NCI-H187 (cell line): ENCODE measurements at places on chromosomes 1 and 21.
A peak's percentile ranks its signal among the peaks of the same experiment; 100 is the strongest.

DNA sequence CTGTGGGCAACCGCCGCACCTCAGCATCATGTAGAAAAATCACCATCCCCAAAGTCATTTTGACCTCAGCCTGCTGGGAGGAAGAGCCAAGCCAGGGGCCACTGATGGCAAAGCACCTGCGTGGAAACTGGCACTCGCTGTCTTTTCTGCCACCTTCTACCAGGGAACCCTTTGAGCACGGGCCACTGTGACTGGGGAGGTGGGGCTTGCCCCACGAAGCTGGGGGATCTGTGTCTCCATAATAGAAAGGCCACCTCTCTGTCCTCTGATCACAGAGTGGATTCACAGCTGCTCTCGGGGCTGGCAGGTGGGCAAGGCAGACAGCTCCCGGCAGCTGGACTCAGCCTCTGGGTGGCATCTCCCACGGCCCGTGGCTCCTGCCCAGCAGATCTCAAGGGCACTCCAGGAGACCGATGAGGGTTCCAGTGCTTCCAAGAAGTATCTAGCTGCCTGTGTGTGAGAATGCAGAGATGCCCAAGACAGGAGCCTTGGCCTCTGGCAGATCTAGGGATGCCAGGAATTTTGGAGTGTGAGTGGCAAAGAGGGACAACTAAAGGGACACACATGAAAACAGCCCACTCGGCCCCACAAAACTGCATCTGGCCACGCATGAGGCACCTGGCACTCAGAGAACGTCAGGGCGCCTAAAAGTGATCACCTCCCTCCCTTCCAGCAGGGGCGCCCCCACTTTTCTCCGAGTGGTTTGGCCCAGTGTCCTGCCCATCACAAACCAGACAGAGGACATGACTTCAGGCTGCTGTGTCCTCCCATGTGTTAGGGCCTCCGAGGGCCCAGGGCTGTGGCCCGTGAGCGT lies 102.6 kb downstream of the PDE9A start:
- DNase-seq, result no peak

GRCh38 chr1:44405031-44405797 lies at the start of gene RNF220:
Gene RNF220, plus strand, starts transcription at chr1:44405255.
- DNase-seq, result peak; percentile 28

DNA sequence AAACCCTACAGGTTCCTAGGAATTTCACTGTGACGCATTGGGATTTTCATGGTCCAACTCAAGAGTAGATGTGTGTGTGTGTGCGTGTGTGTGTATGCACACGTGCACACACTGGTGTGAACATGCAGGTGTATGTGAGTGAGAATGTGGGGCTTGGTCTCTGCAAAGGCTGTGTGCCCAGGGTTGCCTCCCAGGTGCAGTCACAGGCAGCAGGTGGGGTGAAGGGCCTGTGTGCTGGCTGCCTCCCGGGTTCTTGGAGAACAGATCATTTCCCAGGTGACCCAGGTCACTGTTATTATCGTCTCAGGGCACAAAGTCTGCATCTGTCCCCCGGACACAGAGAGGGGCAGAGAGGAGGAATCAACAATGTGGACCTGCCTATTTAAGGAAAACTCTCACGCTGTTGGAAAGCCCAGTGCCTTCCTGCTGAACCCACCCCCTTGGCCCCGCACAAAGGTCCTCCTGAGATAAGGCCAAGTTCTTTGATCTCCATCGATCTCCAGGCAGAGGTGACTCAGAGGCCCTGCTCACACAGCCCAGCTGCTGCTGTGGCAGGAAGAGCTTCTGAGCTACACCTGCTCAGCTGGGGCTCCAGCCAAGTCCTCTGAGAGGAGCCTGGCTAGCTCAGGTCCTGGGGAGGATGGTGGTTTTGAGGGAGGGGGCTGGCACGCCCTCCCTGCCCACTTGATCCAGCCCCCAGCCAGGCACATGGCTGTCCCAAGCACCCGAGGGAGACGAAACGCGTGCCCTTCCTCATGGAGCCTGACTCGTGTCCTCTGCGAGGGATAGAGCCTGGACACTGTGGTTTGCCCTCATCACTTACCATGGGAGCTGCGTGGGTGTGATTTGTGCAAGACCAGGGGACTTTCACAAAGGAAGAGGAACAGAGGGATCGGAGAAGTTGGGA lies 134.0 kb upstream of the ARHGEF16 start:
- no peak for DNase-seq

- no peak for DNase-seq
Measured at GRCh38 chr21:40936771-40937261, 89.9 kb upstream of the DSCAM start.

DNA sequence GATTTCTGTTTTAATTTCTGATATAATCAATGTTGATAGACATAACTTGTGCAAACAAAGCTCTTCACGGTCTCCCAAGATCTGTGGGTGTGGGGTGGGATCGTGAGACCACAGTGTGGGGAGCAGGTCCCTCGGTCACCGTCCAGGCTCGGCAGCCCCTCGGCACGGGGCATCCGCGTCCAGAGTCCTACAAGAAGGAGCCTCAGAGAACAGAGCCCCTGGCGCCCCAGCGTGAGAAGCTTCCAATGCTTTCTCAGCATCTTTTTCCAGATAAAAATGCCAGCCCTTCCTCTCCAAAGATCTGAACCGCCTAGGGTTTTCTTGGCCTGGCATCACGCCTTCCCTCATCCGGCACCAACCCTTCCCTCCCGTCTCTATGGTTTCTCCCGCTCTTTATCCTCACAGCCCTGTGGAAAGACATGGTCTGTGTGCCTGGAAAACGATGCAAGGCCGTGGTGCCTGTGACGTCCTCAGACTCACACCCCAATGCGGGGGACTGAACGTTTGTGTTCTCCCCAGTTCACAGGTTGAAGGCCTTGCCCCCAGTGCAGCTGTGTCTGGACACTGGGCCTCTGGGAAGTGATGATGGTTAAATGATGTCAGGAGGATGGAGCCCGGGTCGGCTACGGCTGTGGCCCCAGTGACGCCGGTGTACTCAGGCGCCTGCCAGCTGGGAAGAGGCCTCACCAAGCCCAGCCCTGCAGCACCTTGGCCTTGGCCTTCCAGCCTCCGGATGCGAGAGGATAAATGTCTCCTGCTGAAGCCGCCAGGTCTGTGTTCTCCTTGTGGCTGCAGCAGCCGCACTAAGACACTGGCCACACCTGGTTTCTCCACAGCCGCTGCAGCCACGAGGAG lies 45.9 kb upstream of the COL6A2 start:
- DNase-seq, result no peak

DNA sequence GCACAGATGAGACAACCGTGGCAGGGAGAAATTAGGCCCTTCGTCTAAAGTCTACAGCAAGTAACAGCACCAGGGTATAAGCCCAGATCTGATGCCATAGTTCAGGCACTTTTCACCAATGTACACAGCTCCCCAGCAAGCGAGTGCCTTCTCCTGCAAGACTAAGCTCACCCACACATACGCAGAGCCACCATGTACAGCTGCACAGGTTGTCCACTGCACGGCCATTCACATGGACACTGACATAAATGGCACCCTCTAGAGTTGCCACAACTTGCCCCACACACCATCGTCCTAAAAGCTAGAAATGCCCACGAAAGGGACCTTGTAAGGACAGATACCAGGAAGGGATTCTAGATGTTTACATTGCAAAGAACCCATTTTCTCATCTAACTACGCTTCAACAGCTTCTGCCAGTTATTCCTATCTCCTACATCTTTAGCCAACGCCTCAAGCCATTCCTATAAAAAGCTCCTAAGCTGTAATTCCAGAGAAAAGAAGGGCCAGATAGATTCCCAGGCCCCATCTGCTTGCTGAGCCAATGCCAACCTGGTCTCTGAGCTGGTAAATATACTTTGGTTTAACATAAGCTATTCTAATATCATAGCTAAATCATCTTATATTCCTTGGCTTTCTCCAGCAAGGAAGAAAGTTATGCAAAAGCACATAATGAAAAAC lies 174.0 kb upstream of the KAZN start:
- DNase-seq, result no peak

GRCh38 chr1:8238141-8239038 lies 79.5 kb upstream of the SLC45A1 start:
- no peak for DNase-seq

GRCh38 chr1:172172352-172172831 lies 248.1 kb upstream of the C1orf105 start:
- DNase-seq, result no peak

DNA sequence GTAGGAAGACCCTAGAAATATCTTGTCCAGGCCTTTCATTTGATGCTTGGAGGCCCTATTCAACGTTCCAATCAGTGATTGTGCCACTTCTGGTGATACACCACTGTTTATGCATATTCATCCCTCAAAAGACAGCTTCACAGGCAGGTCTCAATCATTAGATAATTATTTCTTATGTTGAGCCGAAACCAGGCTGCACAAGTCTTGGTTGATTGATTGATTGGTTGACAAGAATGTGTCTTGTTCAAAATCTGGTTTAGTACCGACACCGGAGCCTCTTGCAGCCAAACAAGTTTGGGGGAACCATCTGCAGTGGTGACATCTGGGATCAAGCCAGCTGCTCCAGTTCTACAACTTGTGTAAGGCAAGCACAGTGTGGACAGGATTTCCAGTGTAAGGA lies 20.1 kb downstream of the C8A start:
- no peak for DNase-seq

DNA sequence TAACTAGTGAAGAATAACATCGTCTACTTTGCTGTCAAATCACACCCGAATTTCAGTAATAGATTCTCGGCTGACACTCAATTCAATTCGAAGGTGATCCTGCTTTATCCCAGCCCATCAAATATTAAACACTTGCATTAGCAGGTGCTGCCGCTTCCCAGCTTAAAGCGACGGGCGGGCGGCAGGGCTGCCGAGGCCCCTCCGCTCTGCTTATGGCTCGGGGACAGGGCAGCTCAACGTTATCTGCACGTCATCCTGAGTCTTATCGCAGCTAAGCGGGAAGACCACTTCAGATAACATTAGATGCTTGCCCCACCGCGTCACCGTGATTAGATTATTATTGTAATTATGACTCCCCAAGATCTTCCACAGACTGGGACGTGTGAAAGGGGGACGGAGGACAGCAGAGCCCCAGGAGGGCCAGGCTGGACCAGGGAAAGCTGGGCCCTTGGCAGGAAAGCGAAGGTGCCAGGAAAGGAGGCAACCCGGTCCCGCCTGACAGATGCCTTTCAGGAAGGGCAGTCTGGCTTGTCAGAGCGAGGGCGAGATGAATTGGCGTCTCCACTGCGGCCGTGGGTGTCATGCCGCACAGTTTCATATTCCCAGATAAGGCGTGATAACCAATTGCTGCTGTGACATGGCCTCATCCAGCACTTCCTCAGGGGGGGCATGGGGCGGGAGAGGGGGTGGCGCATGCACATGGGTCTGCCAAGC lies 37.0 kb downstream of the DMAP1 start:
- no peak for DNase-seq

GRCh38 chr1:15185617-15186016 lies 32.1 kb downstream of the TMEM51 start:
- DNase-seq, result no peak

DNA sequence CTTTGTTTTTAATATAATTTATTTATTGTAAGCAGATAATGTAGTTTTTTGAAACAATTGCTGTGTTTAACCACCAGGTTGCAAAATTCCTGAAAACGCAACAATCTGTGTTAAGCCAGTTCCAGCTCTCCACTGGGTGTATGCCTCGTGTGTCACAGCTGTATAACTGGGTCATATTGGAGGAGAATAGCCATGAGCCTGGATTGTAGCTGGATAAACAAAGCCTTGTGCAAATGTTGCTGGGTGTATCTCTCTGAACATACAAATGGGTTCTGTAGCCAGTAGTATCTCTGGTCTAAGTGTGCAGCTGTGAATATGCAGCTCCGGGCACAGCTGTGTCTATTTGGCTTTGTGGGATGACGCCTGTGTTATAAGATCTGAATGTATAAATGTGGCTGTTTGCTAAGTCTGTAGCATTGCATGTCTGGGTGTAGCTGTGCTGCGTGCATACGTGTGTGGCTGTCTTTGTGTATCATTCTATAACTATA lies 2.8 kb downstream of the TCEA3 start:
- DNase-seq, result no peak

GRCh38 chr1:247078258-247079140 lies at the start of gene ZNF670:
Gene ZNF670, minus strand, starts transcription at chr1:247078811. Its CDS starts 215 bp downstream, at chr1:247078596.
- DNase-seq, result peak; percentile 55

GRCh38 chr1:5479876-5480646 lies 512.2 kb downstream of the NPHP4 start:
- DNase-seq, result no peak
